ENCODE measurements at places on chromosomes 2 and 18.

DNA sequence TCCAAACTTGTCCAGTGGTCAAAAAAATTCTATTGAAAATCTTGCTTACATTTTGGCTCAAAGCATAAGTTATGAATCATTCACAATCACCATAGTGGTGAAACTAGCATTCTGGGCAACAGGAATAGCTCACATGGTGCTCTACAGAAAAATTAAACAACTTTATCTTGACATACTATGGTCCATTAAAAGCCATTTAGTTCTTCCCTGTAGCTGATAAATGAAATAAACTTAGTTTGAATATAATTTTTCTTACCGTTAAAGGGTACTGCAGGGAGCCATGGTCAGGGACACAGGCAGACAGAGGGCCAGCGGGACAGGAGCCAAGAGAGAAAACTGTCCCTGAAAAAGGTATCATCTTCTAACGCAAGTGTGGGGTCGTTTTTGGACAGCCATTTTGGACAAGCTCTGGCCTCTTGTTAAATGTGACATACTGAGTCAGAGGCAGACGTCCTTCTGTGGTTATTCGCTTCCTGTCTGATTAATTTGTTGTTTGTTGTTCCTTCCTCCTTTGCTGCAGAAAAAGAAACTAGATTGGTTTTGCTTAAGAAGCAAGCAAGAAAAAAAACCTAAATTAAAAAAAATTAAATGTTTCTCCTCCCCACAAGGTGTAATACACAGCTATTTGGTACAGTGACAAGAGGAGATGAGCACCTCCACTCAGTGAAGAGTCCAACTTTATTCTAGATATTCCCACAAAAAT is at the start of gene WIPF1:
Gene WIPF1, minus strand, starts transcription at position 460 of the 703 bp plus-strand sequence. CDS start 12,231 bp downstream, outside the sequence.
- DNase-seq, result no peak

DNA sequence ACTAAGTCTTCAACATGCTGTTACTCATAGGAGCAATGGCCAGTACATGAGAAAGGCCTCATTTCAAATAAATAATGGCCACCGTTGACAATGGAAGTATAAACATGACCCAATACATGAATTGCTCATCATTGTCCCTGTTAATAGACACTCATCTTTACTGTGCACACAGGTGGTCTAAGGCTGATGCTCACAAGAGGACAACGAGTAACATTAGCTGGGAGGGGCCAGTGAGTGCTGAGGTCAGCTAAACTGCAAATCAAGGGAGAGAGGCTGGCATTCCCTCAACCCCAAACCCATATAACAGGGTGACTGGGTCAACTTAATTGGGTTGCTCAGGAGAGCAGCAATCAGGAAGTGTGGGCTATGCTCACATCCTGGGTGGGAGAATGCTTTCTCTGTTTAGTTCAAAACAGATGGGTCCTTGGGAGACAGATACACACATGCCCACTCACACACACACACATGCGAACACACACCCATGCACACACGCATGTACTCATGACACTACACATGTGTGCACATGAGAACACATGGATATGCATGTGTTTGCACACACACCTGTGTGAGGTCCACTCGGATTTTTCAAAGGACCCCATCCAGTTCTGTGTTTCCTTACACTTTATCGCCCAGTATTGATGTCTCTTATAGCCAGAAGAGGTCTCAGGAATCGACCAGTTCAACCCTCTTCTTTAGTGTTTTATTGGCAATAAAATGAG is 172.0 kb downstream of the INHBB start:
- no peak for DNase-seq

- no peak for DNase-seq
Observed at GRCh38 chr2:216450346-216450745, 38.1 kb downstream of the SMARCAL1 start.

DNA sequence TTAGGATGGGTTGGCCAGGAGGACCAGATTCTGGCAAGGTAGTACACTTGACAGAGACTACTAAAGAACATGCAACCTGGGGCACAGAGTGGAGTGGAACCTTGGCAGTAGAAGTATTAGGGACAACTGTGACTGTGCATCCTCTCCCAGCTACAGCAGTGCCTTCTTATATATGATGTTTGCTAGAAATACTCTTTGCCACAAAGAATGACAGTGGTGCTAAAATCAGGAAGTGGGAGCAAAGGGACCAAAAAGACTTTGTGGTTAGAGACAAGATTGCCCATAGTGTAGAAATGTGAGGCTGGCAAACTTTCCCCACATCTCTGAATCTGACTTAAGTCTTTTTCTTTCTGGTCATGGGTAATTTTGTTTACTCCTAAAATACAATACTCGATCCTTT is 9.4 kb upstream of the SLC38A11 start:
- no peak for DNase-seq

- no peak for DNase-seq
Observed at GRCh38 chr2:170030040-170030439, 147.9 kb upstream of the MYO3B start.

GRCh38 chr2:64606479-64607363 is 47.0 kb downstream of the SERTAD2 start:
- peak; percentile 88 for DNase-seq

Measured in upper lobe of right lung (tissue), 1 donor.